ENCODE measurements at places on chromosomes 7 and 10.

- DNase-seq = no peak
Observed at GRCh38 chr7:39394105-39394680, 172.0 kb upstream of the YAE1 start.

DNA sequence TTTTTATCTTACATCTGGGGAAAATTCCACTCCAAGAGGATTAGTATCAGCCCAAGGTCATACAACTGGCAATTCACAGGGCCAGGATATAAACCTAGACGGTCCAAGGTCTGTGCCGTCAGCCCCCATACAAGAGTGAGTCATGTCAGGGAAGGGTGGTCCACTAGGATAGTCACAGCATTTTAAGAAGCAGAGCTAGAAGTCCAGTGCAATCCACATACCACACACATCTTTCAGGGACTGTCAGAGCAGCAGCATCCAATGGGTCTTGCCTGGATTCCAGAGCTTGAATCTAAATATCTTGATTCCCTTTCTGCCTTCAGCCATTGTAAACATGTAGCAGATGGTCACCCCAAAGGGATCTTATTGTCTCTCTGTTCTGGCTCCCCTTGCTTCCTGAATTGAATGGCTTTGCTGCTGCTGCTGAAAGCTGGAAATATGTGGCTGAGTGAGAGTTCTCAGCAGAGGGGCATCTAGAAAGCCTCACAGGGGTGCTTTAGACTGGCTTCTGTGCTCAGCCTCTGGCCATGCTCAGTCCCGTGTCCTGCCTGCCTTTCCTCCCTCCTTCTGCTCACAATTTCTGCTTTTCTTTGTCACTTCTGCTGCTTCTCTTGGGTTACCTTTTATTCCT is 9.9 kb upstream of the OR6V1 start:
- DNase-seq = peak; percentile 47

GRCh38 chr7:159213253-159213652 is 68.6 kb upstream of the VIPR2 start:
- no peak for DNase-seq

DNA sequence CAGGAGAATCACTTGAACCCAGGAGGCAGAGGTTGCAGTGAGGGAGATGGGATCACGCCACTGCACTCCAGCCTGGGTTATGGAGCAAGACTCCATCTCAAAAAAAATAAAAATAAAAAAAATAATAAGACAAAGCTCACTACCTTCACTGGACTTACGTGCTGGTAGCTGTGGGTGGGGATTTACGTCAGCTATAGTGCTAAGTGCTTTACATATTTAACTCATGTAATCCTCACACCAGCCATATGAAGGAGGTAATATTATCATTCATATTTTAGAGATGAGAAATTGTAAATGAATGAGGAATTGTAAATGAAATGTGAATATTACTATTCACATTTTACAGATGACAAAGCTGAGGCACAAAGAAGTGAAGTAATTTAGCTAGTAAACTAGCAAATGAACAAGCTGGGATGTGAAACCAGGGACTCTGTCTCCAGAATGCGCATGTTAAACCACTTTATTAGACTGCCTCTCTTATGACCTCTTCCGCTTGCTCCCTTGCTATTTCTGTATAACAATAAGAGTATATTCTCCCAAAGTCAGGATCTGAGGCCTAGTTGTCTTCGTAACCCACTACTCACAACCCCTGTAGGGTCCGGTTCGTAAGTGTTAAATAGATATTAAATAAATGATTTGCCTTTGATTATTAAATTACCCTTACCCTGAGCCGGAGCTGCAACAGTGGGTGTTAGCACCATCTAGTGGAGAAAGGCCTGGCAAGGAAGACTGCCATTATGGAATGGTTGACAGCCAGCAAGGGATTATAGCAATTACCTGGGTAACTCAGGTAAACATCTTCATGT is 70.2 kb downstream of the HTR7 start:
- peak; percentile 59 for DNase-seq

DNA sequence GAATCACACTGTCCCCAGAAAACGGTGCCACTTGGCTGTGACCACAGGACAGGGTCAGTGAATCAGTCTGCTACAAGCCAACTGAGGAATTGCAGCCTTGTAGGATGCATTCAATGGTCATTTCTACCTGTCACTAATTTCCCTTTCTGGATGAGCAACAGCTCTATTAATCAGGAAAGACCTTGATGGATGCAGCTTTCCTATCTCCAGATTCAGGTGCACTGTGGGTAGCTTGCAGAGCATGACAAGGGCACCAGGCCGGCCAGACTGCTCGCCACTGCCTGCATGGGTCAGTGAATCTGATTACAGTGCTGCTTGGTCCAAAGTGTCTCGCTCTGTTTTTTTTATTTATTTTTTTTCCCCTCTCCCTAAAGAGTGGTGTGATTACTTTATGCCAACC is 506.8 kb upstream of the AUTS2 start:
- no peak for DNase-seq

DNA sequence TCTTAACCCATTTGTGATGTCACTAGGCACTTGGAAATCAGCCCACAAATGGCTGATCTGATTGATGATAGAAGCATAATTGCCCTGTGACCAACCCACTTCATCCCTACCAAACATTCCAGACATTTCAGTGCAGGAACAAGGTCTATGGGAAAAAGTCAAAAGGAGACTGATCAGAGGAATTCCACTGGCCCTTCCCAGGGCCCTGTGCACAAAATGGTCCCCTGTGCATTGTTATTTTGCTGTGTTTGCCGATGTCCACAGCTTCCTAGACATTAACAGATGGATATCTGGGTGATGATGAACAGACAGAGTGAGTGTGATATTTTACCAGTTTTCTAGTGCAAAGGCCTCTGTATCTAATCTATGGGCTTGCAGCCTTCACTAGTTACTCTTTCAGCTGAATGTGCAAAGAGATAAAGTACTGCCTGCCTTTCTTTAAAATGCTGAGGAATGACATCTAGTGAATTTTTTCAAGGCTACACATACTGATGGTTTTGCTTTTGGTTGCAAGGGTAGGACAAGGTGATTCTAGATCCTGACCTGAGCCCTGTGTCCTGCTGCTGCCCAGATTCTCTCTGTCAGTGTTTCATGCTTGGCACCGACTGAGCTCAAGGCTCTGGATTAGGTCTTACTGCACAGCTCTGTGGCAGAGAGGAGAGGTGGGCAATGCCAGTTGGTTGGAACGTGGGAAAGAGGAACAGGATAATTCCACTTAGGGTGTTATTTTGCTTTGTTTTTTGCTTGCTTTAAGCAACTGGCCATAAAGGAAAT is 55.4 kb downstream of the CALD1 start:
- DNase-seq = peak; percentile 80

DNA sequence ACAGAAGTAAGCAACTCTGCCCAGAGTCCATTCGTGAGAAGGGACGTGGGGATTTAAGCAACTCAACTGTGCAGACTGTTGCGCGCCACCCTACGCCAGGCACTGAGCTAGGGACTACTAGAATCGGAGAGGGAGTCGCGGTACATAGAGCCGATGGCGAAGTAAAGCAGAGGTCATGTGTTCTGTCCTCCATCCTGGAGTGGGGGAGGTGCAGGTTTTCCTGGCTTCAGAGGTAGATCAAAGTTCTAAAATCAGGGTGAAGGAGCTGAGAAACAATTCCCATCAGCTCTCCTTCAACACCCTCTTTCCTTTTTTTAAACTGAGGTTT is 23.2 kb downstream of the SLC35G1 start:
- no peak for DNase-seq

DNA sequence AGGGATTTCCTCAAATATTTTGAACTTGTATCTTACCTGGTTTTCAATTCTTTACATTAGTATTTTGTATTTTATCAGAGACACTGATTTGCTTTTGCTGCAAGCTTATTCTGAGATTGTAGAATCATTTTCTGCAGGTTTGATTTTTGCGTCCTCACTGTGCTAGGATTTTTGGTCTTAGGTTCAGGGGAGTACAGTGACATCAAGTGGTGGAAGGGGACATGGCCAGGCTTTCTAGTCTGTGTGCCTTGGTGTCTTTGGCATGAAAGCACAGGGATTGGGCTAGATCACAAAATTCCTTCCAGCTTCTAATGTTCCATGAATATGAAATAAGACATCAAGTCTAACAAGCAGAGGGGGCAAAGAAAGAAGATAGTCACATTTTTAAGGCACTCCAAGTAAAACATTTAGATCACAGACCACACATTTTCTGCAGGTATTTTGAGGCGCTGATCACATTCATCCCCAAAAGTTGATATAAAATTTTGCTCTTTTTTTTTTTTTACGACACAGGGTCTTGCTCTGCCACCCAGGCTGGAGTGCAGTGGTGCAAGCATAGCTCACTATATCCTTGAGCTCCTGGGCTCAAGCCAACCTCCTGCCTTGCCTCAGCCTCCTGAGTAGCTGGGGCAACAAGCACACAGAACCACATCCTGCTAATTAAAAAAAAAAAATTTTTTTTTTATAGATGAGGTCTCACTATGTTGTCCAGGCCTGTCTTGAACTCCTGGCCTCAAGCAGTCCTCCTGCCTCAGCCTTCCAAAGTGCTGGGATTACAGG is 124.4 kb downstream of the PON1 start:
- DNase-seq = peak; percentile 63

DNA sequence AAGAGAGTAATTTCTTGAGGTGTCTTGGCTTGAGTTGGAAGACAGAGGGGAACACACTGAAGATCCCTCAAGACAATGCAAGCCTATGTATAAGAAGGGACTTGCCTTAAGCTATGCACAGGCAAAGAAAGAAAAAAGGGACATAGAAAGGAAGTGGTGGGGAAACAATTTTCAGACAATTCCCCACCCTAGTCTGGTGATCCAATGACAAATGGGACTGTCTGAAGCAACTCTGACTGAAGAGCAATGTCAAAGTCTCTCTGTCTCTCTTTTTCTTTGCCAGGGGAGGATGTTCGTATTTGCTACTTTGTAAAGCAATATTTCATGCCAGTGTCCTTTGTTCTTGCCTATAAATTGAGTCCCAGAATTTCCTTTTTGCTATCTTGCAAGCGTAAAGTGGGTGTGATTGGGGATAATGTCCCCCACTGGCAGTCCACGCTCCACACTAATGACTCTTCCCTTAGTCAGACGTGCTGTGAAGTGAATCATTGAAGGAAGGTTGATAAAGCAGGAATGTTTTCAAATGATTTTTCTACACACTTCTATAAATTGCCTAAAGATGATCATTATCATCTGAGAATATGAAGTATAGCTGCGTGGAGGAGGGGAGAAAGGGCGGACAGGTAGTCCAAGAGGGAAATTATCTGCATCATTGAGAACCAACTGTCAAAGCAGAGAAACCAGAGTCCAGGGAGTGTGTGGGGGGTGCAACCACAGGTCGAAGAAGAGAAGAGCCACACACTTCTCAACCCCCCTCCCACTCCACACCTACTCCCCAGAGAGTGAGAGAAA is 243.8 kb upstream of the ETV1 start:
- peak; percentile 49 for DNase-seq

GRCh38 chr10:36114141-36114540 is 472.0 kb upstream of the FZD8 start:
- no peak for DNase-seq

DNA sequence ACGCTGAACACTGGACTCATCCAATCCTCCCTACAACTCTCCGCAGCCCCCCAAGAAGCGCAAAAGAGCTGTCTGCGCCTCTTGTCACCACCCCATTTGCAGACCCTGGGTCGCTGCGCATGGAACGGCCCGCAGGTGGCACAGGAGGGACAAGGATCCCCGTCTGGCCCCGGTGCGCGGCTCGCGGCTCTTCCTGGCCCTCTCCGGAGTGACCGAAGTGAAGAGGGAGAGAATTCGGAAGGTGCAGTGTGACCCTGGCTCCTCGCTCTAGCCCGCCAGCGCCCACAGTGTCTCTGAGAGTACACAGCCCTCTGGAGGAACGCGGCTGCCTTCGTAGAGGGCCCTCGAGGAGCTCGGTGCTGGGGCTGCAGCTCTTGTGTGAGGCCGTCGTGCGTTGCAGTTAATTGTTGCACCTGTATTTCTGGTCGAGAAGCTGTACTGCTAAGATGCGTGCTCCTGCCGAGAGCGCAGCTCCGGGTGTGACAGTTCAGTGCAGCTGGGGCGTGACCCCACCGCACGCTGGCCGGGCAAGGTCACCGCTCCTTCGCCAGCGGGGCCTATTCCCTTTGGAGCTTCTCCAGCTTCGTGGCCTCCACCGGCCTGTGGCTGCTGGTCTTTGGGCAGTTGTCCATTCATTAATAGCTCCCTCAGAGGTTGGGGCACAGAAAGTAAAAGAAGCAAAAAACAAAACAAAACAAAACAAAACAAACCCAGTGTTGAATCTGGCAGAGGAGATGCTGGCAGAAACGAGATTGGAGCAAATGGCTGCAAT is 119.0 kb downstream of the SEC23IP start:
- DNase-seq = no peak

DNA sequence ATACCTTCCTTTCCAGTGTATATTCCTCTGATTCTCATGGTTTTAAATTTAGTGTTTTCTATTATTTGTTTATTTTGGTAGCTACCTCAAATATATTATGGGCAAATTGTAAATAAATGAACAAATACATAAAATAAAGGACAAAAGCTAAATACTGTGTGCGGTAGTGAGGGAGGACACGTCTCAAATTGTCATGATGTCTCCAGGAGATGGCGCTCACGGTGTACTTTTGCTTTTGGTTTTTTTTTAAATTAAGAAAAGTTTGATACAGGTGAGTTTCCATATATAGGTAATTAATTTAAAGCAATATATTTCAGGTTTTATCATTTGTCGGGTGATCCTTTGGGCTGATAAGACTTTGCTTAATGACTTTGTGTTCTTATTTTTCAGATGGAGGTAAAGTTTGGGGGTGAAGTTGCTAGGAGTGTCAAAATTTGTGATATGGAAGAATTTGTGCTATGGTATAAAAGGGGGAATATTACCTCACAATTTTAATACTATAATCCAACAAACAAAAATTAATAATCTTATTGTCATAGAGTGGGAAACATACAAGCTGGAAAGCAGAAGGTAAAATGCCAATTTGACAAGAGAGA is 68.4 kb upstream of the TMEM229A start:
- peak; percentile 9 for DNase-seq

GRCh38 chr7:123075838-123076467 is 80.5 kb upstream of the TAS2R16 start:
- no peak for DNase-seq

DNA sequence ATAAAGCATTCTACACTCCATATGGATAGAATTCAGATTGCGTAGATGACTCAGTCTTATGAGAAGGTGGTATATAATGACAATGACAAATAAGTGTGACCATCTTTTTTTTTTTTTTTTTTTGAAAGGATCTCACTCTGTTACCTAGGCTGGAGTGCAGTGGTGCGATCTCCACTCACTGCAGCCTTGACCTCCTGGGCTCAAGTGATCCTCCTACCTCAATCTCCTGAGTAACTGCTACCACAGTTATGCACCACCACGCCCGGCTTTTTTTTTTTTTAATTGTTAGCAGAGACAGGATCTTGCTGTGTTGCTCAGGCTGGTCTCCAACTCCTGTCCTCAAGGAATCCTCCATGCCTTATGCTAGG is 43.2 kb upstream of the NRP1 start:
- peak; percentile 61 for DNase-seq

GRCh38 chr10:113433711-113434110 is 119.1 kb upstream of the HABP2 start:
- DNase-seq = no peak
